Natural killer cell (primary cell): ENCODE measurements at places on chromosomes 7 and 10. TPM values are rescaled to one million over a fixed set of nuclear protein-coding genes. Genes with fewer than 3 reads are reported as not detected.

GRCh38 chr7:121049028-121049791 lies 60.7 kb downstream of the CPED1 start:
- no peaks in the 10 kb centered on the region for H3K27me3 ChIP-seq
- DNase-seq, result no peak
- no peak overlapping the region for H3K4me3 ChIP-seq
- no peak overlapping the region for H3K27ac ChIP-seq
- H3K36me3 ChIP-seq, result no peaks in the 10 kb centered on the region

DNA sequence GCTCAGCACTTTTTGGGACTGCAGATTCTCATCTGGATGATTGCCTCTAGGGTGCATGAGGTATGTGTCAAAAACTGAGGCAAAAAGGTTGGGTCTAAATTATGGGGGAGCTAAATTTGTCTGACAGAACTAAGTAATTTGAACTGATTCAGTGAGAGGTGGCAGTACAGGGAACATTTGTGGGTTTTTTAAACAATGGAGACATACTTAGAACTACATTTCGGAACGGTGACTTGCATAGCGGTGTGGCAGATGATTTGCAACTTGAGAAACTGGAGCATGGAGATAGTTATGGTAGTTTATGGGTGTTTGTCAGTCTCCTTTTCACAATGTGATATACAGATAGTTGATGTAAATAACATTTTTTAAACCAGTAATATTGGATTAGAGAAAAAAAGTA lies 14.6 kb downstream of the TBC1D12 start:
- H3K27ac ChIP-seq, result no peak overlapping the region
- no peaks in the 10 kb centered on the region for H3K27me3 ChIP-seq
- H3K4me1 ChIP-seq, result no peaks in the 10 kb centered on the region

GRCh38 chr7:144725070-144725469 lies 110.8 kb downstream of the TPK1 start:
- no peak overlapping the region for H3K4me3 ChIP-seq
- no peak for DNase-seq
- H3K4me1 ChIP-seq, result no peaks in the 10 kb centered on the region
- no peaks in the 10 kb centered on the region for H3K36me3 ChIP-seq
- no peaks in the 10 kb centered on the region for H3K27me3 ChIP-seq
- no peak overlapping the region for H3K27ac ChIP-seq

DNA sequence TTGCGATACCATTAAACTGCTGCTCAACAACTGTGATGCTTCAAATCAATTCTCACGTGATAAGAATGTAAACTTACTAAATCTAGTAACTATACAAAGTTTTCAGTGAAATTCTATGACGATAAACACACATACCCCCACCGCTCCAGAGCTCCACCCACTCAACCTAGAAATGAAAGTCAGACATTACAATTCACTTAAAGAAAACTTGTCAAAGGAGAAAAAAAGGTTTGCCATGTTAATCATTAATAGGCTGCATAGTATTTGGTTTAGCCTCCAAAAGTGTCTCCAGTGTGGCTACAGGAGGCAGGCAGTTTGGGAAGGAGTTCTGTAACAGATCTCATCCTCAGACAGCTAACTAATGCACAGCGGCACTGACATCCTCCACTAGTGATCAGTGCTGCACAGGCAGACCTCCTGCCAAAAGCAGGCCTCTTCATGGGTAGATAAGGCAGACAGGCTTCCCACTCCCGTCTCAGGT lies 3.1 kb downstream of the HERPUD2 start:
- H3K27ac ChIP-seq, result peak overlapping the region; percentile 64
- peaks cover 2% of the 10 kb centered on the region for H3K36me3 ChIP-seq
- no peaks in the 10 kb centered on the region for H3K27me3 ChIP-seq
- no peak for DNase-seq

DNA sequence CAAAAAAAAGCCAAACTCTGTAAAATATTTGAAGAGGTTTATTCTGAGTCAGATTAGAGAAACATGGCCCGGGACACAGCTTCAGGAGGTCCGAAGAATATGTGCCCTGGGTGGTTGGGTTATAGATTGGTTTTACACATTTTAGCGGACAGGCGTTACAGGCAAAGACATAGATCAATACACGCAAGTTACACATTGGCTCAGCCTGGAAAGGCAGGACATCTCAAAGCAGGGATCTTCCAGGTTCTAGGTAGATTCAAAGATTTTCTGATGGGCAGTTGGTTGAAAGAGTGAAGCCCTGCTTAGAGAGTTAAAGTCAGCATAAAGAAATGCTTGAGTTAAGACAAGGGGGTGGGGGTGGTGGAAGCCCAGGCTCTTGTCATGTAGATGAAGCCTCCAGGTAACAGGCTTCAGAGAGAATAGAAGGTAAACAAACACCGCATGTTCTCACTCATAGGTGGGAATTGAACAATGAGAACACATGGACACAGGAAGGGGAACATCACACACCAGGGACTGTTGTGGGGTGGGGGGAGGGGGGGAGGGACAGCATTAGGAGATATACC lies 464.3 kb upstream of the ADARB2 start:
- no peaks in the 10 kb centered on the region for H3K27me3 ChIP-seq
- no peaks in the 10 kb centered on the region for H3K36me3 ChIP-seq
- H3K27ac ChIP-seq, result no peak overlapping the region
- no peak overlapping the region for H3K4me3 ChIP-seq

DNA sequence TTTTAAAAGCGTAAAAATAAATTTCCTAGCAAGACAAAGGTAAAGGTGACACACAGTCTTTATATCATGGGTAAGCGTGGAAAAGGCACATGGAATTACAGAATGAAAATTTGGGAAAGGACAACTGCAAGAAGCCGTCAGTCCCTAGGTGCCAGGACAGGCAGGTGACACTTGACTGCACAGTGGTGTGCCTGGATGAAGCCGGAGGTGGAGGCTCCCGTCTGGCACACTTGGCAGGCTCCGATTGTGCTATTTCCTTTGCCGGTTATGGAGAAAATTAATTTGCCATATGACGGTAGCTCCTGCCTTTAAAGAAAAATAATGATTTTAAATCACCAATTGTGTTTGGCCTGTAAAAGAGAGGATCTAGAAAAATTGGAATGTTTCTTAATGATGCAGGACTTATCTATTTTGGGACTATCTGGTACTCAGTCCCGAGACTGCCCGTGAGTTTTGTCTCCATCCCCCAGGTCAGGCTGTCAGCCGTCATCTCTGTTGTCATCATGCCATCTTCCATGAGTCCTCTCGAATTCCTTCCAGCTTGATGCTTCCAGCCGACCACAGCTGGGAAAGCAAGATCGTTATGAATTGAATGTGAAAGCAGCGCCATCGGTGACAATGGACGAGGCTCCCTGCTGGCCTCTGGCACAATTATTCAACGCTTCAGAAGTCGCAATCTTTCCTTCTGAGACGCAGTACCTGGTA lies 56.2 kb upstream of the MGMT start:
- H3K4me3 ChIP-seq, result no peak overlapping the region
- no peaks in the 10 kb centered on the region for H3K36me3 ChIP-seq
- no peaks in the 10 kb centered on the region for H3K27me3 ChIP-seq
- H3K27ac ChIP-seq, result no peak overlapping the region
- no peak for DNase-seq

DNA sequence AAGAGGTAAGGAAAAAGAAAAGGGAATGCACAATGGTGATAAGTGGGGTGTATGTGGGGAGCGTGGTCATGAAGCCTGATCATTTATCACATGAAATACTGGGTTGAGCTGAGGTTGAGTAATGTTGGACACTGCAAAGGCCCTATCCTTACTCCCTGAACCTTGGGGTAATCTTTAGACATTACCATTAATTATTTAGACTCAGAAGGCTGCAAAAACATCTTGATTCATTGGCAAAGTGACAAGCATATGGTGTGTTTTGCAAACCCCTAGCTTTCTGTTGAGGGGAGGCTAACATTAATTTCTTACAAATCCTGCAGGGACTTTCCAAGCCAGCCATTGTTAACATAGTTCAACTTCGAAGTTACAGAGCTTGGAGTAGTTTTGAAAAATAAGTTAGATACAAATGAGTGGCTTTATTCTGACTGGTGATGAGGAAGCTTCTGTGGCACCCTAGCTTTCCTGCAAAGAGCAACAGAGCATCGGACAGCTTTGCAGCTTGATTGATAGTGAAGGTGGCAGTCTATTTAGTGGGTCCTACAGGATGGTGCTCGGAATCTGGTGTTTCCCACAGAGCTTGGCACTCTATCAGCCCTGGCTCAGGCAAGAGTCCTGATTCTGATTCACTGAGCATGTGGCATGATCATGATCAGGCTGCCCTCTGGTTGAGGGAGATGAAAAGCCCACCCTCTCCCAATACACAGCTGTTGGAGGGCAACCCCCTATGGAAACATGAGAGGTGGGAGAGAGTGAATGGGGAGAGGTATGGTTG lies 153.7 kb upstream of the NPVF start:
- H3K4me3 ChIP-seq, result no peak overlapping the region
- no peaks in the 10 kb centered on the region for H3K36me3 ChIP-seq
- H3K4me1 ChIP-seq, result no peaks in the 10 kb centered on the region
- no peak overlapping the region for H3K27ac ChIP-seq
- DNase-seq, result no peak

Gene CYP2C18
- total RNA-seq, result not detected

DNA sequence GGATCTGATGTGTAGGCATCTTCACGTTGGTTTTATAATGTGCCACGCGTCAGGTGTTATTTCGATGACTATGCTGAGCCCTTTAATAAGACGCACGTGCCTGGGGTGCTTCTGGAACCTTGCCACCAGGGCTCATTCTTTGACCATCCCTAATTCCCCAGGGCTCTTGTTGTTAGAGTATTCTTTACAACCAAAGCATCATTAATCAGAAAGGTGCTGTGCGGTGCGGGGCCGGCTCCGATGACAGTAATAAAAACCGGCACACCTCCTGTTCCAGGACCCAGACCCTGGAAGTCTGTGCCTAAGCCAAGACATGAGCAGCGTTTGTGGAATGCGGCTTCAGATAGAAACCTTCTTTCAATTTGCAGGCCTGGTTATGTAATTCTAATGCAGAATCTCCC lies 58.4 kb downstream of the MGMT start:
- DNase-seq, result no peak
- no peak overlapping the region for H3K4me3 ChIP-seq
- H3K27me3 ChIP-seq, result no peaks in the 10 kb centered on the region
- H3K4me1 ChIP-seq, result no peaks in the 10 kb centered on the region
- H3K27ac ChIP-seq, result no peak overlapping the region
- no peaks in the 10 kb centered on the region for H3K36me3 ChIP-seq

DNA sequence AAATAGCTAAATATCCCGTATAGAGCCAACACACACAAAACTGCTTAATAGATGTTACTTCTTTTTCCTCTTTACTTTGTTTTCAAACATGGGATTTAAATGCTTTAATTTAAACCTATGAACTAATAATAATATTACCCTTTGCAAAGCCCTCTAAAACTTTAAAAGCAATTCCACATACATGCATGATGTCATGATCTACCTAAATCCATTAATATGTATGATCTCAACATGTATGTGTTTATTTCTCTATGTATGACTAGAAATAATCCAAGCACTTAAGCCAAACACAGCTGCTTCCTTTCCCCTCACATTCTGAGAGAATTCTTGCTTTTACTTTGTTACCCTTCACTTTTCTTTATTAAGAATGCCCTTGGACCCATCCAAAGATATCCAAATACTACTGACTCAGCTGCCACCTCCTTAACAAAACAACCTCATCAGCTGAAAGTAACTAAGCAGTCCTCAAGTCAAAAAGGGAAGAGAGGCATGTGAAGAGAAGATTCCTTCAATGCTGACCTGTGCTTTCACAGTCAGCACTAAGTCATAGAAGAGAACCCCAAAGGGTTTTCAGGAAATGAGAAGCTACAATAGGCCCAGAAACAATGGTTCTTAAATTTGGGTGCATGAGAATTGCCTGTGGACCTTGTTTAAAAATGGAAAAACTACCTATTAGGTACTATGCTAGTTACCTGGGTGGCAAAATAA lies 266.4 kb upstream of the LRGUK start:
- no peaks in the 10 kb centered on the region for H3K36me3 ChIP-seq
- H3K4me1 ChIP-seq, result no peaks in the 10 kb centered on the region
- H3K4me3 ChIP-seq, result no peak overlapping the region
- H3K27me3 ChIP-seq, result no peaks in the 10 kb centered on the region
- DNase-seq, result no peak
- no peak overlapping the region for H3K27ac ChIP-seq

Gene AHR
- total RNA-seq, result 44.9 TPM

GRCh38 chr10:74677951-74678350 lies 148.4 kb upstream of the KAT6B start:
- H3K27me3 ChIP-seq, result no peaks in the 10 kb centered on the region
- DNase-seq, result no peak
- no peak overlapping the region for H3K27ac ChIP-seq
- no peak overlapping the region for H3K4me3 ChIP-seq
- H3K4me1 ChIP-seq, result no peaks in the 10 kb centered on the region
- peaks cover 8% of the 10 kb centered on the region for H3K36me3 ChIP-seq

- no peak overlapping the region for H3K27ac ChIP-seq
- H3K36me3 ChIP-seq, result no peaks in the 10 kb centered on the region
- H3K4me1 ChIP-seq, result no peaks in the 10 kb centered on the region
- no peak for DNase-seq
These were observed 522.4 kb downstream of the PARD3 start for GRCh38 chr10:34292675-34293074.

- no peaks in the 10 kb centered on the region for H3K4me1 ChIP-seq
- H3K4me3 ChIP-seq, result no peak overlapping the region
- no peaks in the 10 kb centered on the region for H3K27me3 ChIP-seq
- no peak overlapping the region for H3K27ac ChIP-seq
- no peak for DNase-seq
- no peaks in the 10 kb centered on the region for H3K36me3 ChIP-seq
These were observed 36.1 kb downstream of the AGMO start for GRCh38 chr7:15525652-15526263.

Gene GSTO1
- total RNA-seq, result 27.8 TPM

- H3K4me1 ChIP-seq, result no peaks in the 10 kb centered on the region
- no peaks in the 10 kb centered on the region for H3K27me3 ChIP-seq
- H3K36me3 ChIP-seq, result no peaks in the 10 kb centered on the region
- no peak for DNase-seq
- no peak overlapping the region for H3K4me3 ChIP-seq
These were observed 77.2 kb downstream of the EXOC4 start for GRCh38 chr7:133330085-133330484.

DNA sequence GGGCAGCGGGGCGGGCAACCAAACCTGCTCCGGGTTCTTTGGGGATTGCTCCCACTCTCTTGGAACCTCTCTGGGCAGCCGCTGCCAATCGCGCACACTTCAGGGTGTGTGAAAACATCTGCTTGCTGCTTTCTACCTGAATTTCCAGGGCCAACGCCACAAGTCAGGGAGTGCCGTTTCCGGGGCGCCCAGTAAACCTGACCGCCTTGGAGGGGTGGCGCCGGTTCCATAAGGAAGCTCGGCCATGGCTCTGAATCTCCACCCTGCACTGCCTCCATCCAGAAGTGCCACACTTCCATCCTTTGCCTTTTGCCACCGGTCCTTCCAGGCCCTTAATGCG lies 679 bp upstream of the AFAP1L2 start:
- H3K4me3 ChIP-seq, result no peak overlapping the region
- no peak overlapping the region for H3K27ac ChIP-seq
- no peak for DNase-seq

Gene FRAT2
- total RNA-seq, result 23.4 TPM

DNA sequence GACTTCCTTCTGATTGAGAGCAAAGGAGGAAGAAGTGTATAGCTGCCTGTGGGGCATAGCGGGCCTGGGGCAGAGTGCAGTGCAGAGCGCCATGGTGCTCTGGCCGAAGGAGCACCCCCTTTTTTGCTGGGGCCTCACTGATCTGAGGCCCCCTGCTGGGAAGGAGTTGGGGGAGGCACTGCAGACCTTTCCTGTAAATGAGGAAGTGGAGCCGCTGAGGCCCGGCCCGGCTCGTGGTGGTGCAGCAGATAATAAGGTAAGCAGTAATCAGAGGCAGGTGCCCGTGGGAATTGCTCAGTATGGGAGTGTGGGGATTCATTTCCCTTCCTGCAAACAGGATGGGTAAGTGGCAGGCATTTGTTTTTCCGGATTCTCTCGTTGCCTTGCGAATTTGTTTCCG lies 373.7 kb upstream of the MKI67 start:
- H3K36me3 ChIP-seq, result no peaks in the 10 kb centered on the region
- DNase-seq, result no peak
- no peaks in the 10 kb centered on the region for H3K4me1 ChIP-seq
- H3K4me3 ChIP-seq, result no peak overlapping the region

Gene VSTM4
- total RNA-seq, result 0.38 TPM
